ENCODE measurements at places on chromosomes 4 and X. TPM values are rescaled to one million over a fixed set of nuclear protein-coding genes. Genes with fewer than 3 reads are reported as not detected.

The PPEF2 gene
- total RNA-seq, result not detected

The CYLC1 gene
- total RNA-seq, result not detected

The UGT2B17 gene
- total RNA-seq, result not detected

The MTCP1 gene
- 15.2 TPM for total RNA-seq

The MAML3 gene
- 31.0 TPM for total RNA-seq

The HPGDS gene
- 0.33 TPM for total RNA-seq

The ENOX2 gene
- total RNA-seq, result 14.0 TPM

The ASB11 gene
- total RNA-seq, result not detected

The PCSK1N gene
- total RNA-seq, result 2.0 TPM

The SLC6A14 gene
- total RNA-seq, result not detected

GRCh38 chr4:95601356-95601755 lies 52.6 kb upstream of the UNC5C start:
- no peaks in the 10 kb centered on the region for H3K27me3 ChIP-seq
- no peak overlapping the region for H3K4me3 ChIP-seq
- no peak overlapping the region for H3K27ac ChIP-seq
- DNase-seq, result no peak

- H3K27ac ChIP-seq, result no peak overlapping the region
- H3K4me3 ChIP-seq, result no peak overlapping the region
- no peaks in the 10 kb centered on the region for H3K36me3 ChIP-seq
- H3K27me3 ChIP-seq, result no peaks in the 10 kb centered on the region
These were observed 306.4 kb downstream of the CXXC4 start for GRCh38 chr4:104188301-104188700.

DNA sequence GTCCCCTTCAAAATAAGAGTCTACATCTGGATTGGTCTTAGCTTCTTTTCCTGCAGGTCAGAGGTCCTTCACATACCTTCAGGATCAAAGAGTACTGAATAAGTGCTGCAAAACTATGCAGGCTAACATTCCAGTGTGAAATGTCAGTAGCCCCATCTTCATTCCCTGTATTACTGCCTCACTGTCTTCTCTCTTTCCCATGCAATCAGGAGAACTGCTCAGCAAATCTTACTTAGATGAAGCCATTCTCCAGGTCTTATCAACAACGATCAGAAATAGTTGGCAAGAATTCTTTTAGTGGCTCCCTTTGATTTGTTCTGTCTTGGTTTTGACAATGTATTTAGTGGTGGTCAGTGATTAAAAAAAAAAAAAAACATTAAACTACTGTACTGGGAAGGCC lies 26.0 kb upstream of the IQCM start:
- no peak overlapping the region for H3K27ac ChIP-seq
- H3K27me3 ChIP-seq, result no peaks in the 10 kb centered on the region
- H3K36me3 ChIP-seq, result no peaks in the 10 kb centered on the region

GRCh38 chr4:1801286-1801958 lies 8.3 kb downstream of the FGFR3 start:
- H3K4me1 ChIP-seq, result no peaks in the 10 kb centered on the region
- peaks cover 3% of the 10 kb centered on the region for H3K36me3 ChIP-seq
- no peak overlapping the region for H3K4me3 ChIP-seq

GRCh38 chr4:88514557-88515511 lies 8.7 kb downstream of the PYURF start:
- peaks cover 4% of the 10 kb centered on the region for H3K4me1 ChIP-seq
- no peak for DNase-seq
- H3K4me3 ChIP-seq, result no peak overlapping the region
- peaks cover 2% of the 10 kb centered on the region for H3K27me3 ChIP-seq
- H3K27ac ChIP-seq, result no peak overlapping the region

DNA sequence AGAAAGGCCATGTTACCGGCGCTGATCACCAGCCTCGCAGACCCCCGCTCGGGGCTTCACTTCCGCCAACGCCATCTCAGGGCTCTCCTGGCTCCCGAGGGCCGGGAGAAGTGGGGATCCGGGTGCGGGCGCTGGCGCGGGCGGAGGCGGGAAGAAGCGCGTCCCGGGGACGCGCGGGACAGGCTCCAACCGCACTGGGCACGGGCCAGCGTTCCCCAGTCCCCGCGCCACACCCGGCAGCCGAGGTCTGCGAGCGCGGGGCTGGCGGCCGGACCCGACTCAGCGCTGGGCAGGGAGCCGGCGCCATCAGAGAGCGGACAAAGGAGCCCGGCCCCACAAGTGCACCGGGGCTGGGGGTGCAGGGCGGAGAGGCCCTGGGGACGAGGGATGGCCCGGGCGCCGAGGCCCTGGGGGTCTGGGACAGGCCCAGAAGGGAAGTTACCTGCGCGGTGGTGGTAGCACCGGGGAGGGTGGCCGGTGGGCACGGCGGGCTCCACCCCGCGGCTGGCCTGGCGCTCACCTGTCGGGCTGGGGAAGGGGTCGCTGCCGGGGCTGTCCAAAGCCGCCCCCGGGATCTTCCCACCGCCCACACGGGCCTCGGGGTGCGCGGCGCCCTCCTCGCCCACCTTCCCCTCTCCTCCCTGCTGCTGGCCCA lies 449 bp downstream of the CTPS2 start:
- H3K36me3 ChIP-seq, result no peaks in the 10 kb centered on the region
- H3K27ac ChIP-seq, result no peak overlapping the region
- peak overlapping the region; percentile 92 for H3K4me3 ChIP-seq
- peaks cover 10% of the 10 kb centered on the region for H3K4me1 ChIP-seq

DNA sequence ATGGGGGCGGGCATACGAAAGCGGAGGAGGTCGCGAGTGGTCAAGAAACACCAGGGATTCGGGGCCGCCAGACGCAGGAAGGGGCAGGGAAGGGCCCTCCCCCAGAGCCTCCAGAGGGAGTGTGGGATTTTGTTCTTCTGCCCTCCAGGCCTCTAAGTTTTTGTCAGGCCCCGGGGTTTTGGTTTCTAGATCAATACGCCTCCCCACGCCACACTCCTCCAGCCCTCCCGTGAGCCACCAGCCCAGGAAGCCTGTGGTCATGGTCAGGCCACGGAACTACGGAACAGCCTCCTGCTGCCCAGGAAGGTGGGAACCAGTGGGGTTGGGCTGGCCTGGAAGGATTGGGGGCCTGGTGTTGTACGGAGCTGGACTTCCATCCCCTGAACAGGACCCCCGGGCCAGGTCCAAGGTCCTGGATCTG lies 38.4 kb downstream of the CPLX1 start:
- peak overlapping the region; percentile 80 for H3K4me3 ChIP-seq
- H3K27me3 ChIP-seq, result peaks cover 27% of the 10 kb centered on the region
- peak overlapping the region; percentile 59 for H3K27ac ChIP-seq
- no peak for DNase-seq
- H3K4me1 ChIP-seq, result peaks cover 5% of the 10 kb centered on the region

GRCh38 chr4:128832243-128832625 lies 22.7 kb downstream of the JADE1 start:
- H3K27ac ChIP-seq, result no peak overlapping the region
- peaks cover 30% of the 10 kb centered on the region for H3K4me1 ChIP-seq

GRCh38 chrX:10090319-10090718 lies 66.5 kb upstream of the CLCN4 start:
- H3K4me1 ChIP-seq, result peaks cover 5% of the 10 kb centered on the region
- peaks cover 23% of the 10 kb centered on the region for H3K36me3 ChIP-seq
- no peak for DNase-seq
- no peak overlapping the region for H3K4me3 ChIP-seq
- H3K27me3 ChIP-seq, result no peaks in the 10 kb centered on the region

DNA sequence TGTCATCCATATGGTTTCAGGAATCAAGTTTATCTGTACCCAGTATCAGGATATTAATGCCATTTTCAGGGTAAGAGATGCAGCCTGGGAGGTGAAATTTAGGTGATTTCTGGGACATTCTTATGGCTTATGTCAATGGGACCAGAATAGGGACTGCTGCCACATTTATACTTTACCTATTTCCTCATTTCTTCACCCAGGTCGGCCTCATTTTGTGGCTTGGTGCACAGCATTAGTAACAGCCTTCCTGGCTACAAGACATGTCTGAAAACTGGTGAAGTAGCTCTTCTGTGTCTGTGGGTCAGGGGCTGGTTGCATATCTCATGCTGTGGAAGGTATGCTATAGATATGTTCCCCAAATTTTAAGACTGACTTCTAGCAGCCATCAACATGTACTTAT lies 284.8 kb downstream of the AFF2 start:
- DNase-seq, result no peak
- no peaks in the 10 kb centered on the region for H3K27me3 ChIP-seq
- no peak overlapping the region for H3K4me3 ChIP-seq
- H3K27ac ChIP-seq, result no peak overlapping the region
- no peaks in the 10 kb centered on the region for H3K4me1 ChIP-seq
- no peaks in the 10 kb centered on the region for H3K36me3 ChIP-seq

DNA sequence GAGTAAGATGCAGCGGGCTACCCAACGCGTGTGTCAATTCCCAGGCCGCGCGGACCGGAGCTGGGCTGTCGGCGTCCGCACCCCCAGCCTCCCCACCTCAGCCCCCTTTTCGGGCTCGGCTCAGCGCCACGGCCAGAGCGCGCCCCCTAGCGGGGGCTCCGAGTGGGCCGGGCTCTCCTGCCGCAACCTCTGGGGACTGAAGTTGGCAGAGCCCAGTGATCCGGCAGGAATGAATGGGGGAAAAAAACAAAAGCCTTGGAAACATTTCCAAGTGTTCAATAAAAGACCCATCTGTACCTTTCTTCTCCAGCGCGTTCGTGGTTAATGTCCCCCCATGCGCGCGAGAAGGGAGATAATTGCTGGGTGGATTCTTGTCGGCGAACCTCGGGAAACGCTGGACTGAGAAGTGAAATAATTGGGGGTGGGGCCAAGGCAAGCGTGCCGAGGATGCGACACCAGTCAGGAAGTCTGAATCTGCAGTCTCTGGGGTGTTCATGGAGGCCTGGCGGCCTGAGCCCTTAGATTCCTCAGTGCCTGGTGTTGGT lies 5.2 kb upstream of the ARX start:
- no peaks in the 10 kb centered on the region for H3K36me3 ChIP-seq
- peaks cover 7% of the 10 kb centered on the region for H3K27me3 ChIP-seq
- H3K27ac ChIP-seq, result no peak overlapping the region
- peak overlapping the region; percentile 4 for H3K4me3 ChIP-seq
- peak; percentile 70 for DNase-seq

DNA sequence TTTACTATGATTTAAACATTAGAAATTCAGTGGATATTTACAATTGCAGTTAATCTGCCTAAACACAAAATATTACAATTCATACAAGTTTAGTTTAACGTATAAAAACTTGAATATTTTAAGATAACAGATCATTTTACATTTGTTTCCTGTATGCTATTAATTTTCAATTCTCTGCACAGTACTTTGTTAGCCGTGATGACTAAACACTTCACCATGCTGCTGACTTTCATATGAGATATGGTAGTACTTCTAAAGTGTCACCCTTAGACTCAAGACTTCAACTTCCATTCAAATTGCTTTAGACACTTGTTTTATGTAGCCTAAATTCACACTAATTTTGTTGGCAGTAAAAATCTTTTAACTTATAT lies 1646.4 kb upstream of the ADGRL3 start:
- no peak overlapping the region for H3K4me3 ChIP-seq
- no peaks in the 10 kb centered on the region for H3K36me3 ChIP-seq
- no peaks in the 10 kb centered on the region for H3K27me3 ChIP-seq
- peaks cover 6% of the 10 kb centered on the region for H3K4me1 ChIP-seq

DNA sequence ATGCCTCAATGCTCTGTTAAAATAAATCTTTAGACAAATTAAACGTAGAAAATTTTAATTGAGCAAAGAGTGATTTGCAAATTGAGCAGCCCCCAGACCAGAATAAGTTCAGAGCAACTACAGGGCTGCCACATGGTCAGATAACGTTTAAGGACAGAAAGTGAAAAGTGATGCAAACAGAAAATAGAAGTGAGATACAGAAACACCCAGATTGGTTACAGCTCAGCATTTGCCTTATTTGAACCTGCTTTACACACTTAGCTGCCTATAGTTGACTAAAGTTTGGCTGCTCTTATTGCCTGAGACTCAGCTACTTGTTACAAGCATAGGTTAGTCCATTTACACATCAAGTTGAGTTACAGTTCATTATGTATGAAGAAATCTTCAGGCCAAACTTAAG lies 1800.8 kb upstream of the PCDH10 start:
- no peak overlapping the region for H3K4me3 ChIP-seq
- H3K27ac ChIP-seq, result no peak overlapping the region
- no peaks in the 10 kb centered on the region for H3K4me1 ChIP-seq
- DNase-seq, result no peak
- H3K36me3 ChIP-seq, result no peaks in the 10 kb centered on the region

- H3K36me3 ChIP-seq, result peaks cover 6% of the 10 kb centered on the region
- no peak overlapping the region for H3K27ac ChIP-seq
- H3K4me3 ChIP-seq, result no peak overlapping the region
- no peak for DNase-seq
- H3K4me1 ChIP-seq, result peaks cover 16% of the 10 kb centered on the region
These were observed 7.8 kb downstream of the CASP3 start for GRCh38 chr4:184641451-184641850.

GRCh38 chr4:140642674-140643437 lies 74.1 kb upstream of the UCP1 start:
- H3K4me3 ChIP-seq, result no peak overlapping the region
- peaks cover 14% of the 10 kb centered on the region for H3K27me3 ChIP-seq
- H3K27ac ChIP-seq, result peak overlapping the region; percentile 14
- peaks cover 18% of the 10 kb centered on the region for H3K4me1 ChIP-seq

- no peak overlapping the region for H3K27ac ChIP-seq
- H3K4me3 ChIP-seq, result no peak overlapping the region
- peaks cover 27% of the 10 kb centered on the region for H3K27me3 ChIP-seq
- H3K4me1 ChIP-seq, result peaks cover 19% of the 10 kb centered on the region
- no peak for DNase-seq
These were observed 2.9 kb upstream of the ATOH1 start for GRCh38 chr4:93825551-93826216.
